SHP77 (cell line): ENCODE measurements at places on chromosomes 3 and 15.

DNA sequence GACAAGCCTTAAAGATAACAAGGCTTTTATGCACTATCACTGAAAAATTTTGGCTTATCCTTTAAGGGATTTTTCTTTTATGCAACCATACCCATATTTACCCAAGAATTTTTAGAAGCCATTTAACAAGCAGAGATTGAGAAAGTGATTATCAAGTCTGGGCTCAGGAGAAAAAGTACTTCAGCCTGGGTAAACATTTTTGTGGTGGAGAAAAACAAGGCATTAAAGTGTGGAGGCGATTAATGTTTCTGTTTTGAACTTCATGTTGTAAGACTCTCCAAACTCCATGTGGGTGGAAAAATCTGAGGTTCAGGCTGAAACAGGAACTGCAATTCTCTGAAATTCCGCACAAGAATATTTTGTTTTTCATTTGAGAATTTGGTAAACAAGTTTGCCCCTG lies 260.4 kb upstream of the KCNMB2 start:
- no peak for DNase-seq

GRCh38 chr3:60528651-60529050 lies 722.6 kb downstream of the FHIT start:
- no peak for DNase-seq

DNA sequence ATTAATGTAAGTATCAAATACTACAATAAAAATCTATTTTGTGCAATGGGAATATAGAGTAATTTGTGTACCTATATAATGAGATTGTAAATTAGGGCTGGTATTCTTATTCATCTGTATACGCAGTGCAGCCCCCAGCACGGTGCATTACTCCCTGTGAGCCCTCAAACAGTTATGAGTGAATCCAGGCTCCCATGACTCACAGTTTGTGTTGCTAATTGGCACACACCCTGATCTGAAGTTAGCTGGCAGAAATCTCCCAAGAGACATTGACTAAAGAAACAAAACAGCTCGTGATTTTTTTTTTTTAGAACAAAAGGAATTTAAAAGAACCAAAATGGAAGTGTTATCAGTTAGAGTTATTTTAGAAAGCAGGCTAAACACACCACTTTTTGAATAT lies 15.7 kb downstream of the GK5 start:
- DNase-seq = no peak

GRCh38 chr3:146217324-146217723 lies 33.6 kb downstream of the PLSCR4 start:
- no peak for DNase-seq

DNA sequence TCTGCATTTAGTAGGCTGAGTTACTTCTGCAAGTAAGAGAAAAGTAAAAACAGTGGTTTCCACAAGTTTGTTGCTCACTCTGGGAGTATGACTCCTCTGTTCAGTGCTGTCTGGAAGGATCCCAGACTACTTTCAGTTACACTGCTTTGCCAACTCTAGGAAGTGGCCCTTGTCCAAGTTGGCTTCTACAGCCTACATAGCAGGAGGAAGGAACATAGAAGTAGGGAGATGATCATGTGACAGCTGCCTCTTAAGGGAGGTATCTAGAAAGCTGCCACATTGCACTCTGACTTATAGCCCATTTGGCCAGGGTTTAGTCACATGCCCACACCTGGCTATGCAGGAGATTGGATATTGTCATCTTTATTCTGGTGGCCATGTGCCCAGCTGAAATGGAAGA lies 298.1 kb downstream of the NSUN3 start:
- no peak for DNase-seq

GRCh38 chr3:111336511-111336910 lies 205.5 kb upstream of the CD96 start:
- DNase-seq = no peak

DNA sequence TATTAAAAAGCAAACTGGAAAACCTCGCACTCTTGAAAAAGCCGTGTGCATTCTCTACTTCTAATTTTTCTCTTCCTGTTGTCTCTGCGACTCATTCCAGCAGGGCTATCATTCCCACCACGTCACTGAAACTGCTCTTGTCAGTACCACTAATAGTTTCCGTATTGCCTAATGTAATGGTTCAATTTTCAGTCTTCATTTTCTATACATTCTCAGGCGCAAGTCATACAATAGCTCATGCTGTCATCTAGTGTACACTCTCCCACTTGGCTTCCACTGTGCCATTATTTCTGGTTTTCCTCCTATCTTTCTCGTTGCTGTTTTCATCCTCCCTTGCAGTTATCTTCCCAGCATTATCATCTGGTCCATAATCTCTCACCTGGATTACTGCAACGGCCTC lies 160.2 kb downstream of the SPATA16 start:
- DNase-seq = no peak

GRCh38 chr3:68876112-68876713 lies 56.1 kb downstream of the TAFA4 start:
- DNase-seq = peak; percentile 47

DNA sequence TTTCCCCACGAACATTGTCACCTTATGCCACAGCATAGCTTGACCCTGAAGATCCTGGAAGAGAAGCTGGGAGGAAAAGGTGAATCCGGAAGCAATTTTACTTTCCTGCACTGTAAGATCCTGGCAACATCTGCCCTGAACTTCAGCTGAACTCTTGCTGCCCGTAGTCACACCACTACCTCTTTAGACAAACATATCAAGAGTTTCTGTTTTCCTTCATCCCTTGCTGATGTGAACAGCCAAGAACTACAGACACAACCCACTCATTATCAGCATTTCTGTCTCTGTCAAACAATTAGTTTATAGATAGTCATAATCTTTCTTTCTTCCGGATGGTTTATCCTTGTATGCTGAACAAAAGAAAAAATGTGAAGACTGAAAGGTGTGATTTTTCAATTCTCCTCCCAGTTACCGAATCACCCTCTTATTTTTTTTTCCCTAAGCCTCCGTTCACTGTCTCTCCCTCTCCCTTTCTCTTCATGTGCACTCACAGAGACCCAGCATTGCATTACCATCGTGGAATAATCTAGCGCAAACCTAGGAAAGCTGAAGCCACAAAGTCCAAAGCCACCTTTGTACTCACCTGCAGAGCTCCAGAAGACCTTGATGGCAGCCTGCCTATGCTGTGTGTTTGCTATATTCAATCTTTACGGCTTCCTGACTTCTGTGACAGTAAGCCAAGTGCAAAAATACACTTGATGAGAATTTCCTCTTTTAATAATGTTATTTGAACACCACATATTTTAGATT lies 229.2 kb downstream of the CDIN1 start:
- no peak for DNase-seq

GRCh38 chr3:169404520-169404890 lies 259.0 kb downstream of the MECOM start:
- no peak for DNase-seq
